NCI-H1436 (cell line): ENCODE measurements at places on chromosomes 5 and 9.

- DNase-seq, result peak; percentile 59
Observed at GRCh38 chr5:99060306-99061261, 131.8 kb upstream of the CHD1 start.

DNA sequence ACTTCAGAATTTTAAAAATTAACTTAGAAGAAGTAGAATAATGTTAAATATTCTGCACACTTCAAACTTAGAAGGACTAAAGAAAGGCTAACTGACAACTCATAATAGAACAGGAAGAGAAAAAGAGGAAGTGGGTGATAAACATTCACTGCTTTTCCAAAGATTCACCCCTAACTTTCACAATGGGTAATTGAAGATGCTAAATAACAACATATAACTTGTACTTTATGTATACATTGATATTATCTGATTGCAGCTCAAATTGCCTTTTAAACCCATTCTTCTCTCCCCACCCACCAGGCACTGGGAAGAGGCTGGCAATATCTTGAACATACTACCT is 376.6 kb downstream of the EFNA5 start:
- no peak for DNase-seq

- no peak for DNase-seq
Observed at GRCh38 chr9:98182889-98183599, 9.4 kb downstream of the CORO2A start.

DNA sequence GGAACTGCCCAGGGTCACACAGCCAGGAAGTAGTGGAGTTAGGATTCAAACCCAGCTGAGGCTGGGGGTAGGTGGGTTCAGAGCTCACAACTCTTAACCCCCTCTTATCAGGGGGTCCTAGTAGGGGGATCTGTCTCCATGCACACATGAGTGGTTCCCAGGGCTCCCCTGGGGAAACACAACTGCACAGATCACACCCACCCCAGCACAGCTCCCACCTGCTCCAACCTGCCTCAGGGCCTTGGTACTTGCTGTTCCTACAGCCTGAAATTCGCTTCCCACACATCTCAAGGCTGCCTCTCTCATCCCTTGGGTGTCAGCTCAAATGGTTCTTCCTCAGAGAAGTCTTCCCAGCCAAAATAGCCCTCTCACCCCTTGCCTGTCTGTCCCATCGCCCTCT is 4.8 kb downstream of the SNCB start:
- DNase-seq, result no peak

DNA sequence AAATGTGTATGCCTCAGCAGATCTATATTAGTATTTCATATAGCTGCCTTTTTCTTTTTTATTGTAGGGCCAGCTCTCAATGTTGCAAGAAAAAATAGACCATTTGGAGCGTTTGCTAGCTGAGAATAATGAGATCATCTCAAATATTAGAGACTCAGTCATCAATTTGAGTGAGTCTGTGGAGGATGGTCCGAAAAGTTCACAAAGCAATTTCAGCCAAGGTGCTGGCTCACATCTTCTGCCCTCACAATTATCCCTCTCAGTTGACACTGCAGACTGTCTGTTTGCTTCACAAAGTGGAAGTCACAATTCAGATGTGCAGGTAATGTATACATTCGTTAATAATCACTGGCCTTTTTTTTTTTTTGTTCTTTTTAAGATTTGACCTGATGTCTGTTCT is 23.7 kb downstream of the MAN2A1 start:
- DNase-seq, result no peak

DNA sequence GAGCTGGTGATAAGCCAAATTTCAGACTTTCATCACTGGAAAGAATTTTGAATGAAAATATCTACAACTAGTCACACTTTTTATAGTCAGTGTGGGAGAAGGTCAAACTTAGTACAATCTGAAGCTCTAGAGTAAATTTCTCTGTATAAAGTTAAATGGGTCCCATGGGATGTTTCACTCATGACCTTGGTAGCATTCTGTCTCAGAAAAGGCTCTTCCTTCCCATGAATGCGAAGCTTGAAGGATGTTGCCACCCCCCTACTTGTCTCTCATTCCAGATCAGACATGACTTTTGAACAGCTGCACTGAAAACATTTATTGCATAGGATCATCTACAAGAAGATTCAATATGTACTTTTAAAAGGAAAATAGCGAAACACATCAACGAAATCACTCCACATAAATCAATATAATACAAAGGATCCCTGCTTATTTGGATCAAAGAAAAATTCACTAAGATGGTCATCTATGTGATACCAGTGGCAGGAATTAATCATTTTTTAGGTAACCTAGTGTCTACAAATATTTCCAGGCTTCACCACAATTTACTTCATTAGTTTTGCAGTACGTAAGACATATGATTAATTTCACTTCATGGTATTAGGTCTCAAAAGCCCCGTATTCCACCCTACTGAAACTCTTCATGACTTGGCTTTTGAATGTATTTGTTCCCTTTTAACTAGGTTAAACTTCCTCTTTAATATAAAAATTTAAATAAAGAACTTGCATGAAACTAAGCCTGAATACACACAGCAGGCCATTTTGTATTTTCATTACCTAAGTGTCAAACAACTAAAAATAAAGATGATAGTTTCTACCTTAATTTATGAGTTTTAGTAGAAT is 4.4 kb downstream of the ST8SIA4 start:
- no peak for DNase-seq

GRCh38 chr5:78698191-78698791 is 49.7 kb upstream of the LHFPL2 start:
- no peak for DNase-seq

DNA sequence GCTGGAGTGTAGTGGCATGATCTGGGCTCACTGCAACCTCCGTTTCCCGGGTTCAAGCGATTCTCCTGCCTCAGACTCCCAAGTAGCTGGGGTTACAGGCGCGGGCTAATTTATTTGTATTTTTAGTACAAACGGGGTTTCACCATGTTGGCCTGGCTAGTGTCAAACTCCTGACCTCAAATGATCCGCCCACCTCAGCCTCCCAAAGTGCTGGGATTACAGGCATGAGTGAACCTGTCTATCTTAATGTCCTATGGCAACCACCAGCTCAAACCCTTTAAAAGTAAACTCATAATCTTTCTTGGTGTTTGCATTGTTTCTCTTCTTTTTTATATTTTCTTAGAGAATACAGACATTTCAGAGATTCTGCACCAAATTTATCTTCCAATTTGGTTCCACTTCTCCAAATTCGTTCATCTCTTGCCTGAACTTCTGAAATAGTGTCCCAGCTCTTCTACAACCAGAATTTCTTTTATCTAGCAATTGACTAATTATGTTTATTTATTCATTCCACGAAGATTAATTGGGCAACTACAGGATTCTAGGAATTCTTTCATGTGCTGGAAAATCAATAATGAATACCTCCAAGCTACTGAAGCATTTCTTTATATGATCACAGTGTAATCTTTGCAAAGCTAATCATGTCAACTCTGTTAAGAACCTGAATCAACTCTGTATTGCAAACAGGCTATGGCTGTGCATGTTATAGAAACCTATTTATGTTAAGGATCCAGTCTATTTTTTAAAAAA is 60.0 kb upstream of the TYRP1 start:
- no peak for DNase-seq

DNA sequence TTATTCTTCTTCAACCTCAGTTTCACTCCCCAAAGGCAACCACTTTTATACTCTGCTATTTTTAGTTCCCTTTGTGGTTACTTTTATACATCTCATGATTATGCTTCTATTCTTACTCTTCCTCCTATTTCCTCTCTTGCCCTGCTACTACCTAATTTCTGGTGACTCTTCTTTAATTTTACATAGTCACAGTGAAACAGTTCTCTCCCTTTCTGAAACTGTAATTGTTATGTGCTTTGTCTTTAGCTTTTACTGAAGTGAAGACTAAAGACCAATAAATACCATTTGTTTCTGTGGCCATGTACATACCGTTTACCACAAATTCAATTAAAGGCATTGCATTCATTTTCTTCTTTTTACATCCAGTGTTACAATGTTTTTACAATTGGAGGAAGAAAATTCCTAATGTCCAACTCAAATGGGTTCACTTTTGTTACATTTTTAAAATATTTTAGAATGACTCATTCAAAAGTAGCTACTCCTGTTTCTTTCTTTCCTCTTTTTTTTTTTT is 410.6 kb downstream of the PSAT1 start:
- DNase-seq, result no peak

DNA sequence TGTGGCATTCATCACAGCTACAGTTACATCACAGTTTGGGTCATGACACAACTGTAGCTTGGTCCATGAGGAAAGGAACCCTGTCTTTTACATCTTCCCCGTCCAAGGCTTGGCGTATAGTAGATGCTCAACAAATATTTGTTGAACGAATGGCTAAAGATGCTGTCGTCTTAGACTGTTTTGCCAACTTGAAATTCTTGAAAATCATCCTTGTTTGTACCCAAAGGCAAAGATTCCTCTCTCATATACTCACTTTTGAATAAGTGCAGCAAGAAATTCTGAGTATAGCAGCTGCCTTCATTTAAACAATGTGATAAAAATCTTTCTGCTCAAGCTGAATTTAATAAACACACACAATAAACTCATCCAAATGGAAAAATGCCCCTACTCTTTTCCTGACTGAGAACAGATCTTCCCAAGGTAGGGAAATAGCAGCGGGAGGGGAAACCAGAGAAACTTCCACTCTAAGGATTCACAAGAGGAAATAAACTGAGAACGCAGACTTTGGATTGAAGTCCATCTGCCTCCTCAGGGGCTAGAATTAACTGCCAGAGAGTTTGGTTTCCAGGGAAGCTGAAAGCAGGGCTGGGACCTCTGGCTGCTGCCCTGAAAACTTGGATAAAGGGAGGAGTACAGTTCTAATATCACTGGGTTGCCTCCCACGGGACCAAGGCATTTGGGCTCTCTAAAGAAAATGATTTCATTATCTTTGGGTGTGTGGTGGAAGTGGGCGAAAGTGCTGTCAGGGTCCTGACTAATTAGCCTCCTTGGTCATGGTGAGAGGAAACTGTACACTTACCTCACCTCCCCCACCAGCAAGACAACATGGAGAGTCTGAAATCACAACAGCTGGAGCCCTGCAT is 99.1 kb downstream of the DPYSL3 start:
- DNase-seq, result no peak

DNA sequence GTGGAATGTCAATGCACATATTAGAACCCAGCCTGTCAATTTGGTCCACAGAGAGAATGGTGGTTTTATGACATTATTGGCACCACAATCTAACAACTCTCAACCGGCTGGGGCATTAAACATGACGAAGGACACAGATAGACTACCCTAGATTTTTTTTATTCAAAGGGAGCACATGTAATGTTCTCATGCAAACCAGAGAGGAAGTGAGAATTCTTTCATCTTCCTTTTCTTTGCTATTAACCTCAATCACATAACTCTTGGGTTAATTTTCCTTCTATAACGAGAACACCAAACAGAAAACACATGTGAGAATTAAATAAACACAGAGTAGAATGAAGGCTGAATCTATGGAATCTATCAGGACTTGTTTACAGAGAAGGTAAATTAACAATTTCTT is 94.9 kb upstream of the TNC start:
- DNase-seq, result no peak

- DNase-seq, result peak; percentile 54
Observed at GRCh38 chr9:16191691-16192402, 639.0 kb downstream of the CCDC171 start.

GRCh38 chr5:158769079-158769478 is 330.6 kb downstream of the EBF1 start:
- DNase-seq, result no peak

- DNase-seq, result no peak
Observed at GRCh38 chr9:88663771-88664419, 128.9 kb downstream of the NXNL2 start.

- no peak for DNase-seq
Observed at GRCh38 chr9:119004618-119004990, 364.6 kb downstream of the BRINP1 start.

DNA sequence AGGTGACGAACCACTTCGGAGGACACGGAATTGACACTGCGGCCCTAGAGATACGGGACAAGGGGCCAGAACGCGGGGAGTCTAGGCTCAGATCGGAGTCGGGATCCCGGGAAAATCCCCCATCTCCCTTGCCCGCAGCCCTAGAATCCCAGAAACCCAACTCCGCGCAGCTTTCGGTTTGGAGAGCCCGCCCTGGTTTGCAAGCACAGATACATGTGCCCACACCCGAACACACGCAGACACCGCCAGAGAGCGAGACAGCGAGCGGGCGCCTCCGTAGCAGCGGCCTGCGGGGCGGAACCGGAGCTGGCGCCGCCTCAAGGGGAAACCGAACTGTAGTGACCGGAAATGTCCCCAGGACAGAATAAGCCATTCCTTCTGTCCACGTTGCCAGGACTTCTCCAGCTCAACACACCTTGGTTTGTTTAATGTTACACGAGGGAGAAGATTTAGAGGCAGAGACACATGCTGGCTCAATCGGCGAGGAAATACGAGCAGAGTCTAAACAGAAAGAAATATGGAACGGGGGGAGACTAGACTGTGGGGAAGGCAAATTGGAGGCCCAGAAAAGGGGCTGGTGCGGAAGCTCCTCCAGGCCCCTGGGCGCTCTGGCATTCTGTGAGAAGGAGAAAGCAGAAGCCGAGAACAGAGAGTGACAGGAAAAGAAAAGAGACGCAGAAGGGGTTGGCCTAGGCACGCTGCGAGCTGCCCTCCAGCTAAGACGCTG is 2.9 kb upstream of the PAX5 start:
- DNase-seq, result no peak

- DNase-seq, result no peak
Observed at GRCh38 chr5:169104937-169105494, 195.9 kb downstream of the SLIT3 start.

DNA sequence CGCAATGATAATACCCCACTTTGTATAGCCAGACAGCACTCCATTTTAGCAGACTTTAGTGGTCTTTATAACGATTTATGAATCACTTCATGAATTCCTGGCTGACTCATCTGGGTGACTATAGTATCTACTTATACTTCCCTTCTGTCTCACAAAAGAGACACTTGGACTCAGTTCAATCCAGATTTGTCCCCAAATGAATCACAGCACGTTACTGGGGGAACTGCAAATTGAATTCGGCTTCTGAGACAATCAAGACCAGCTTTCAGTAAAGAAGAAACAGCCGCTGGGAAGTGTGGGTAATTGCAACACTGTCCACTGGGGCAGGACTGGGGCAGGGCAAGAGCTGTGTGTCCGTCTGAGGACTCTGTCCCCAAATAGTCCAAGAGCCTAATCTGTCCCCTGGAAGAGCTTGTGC is 337.3 kb upstream of the RFX3 start:
- no peak for DNase-seq

GRCh38 chr5:109223531-109223930 is 186.2 kb downstream of the PJA2 start:
- no peak for DNase-seq
